ENCODE measurements at places on chromosomes 3 and 15. TPM values are rescaled to one million over a fixed set of nuclear protein-coding genes. Genes with fewer than 3 reads are reported as not detected.

Gene CPEB1
- 0.62 TPM for total RNA-seq

Gene GOLGA8R
- total RNA-seq = 4.8 TPM

GRCh38 chr3:142445816-142446254 is 2.0 kb downstream of the XRN1 start:
- DNase-seq = peak; percentile 29

GRCh38 chr3:138188013-138188730 is 1.1 kb downstream of the ARMC8 start:
- no peak for DNase-seq

DNA sequence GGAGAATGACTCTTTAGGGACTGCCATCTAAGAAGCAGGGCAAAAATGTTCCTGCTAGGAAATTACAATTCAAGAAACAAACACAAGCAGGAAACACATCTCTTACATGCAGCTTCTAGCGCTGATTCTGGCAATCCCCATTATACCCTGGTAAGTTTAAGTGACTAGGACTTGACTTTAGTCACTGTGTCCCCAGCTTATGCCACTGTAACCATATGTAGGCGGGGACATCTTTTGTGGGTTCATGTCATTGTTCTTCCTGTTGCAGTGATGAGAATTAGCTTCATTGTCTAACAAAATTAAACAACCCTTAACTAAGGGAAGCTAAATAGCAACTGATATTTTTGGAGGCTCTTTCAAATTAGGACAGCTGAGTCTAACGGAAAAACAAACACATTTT is 17.9 kb upstream of the FAM81A start:
- DNase-seq = no peak

DNA sequence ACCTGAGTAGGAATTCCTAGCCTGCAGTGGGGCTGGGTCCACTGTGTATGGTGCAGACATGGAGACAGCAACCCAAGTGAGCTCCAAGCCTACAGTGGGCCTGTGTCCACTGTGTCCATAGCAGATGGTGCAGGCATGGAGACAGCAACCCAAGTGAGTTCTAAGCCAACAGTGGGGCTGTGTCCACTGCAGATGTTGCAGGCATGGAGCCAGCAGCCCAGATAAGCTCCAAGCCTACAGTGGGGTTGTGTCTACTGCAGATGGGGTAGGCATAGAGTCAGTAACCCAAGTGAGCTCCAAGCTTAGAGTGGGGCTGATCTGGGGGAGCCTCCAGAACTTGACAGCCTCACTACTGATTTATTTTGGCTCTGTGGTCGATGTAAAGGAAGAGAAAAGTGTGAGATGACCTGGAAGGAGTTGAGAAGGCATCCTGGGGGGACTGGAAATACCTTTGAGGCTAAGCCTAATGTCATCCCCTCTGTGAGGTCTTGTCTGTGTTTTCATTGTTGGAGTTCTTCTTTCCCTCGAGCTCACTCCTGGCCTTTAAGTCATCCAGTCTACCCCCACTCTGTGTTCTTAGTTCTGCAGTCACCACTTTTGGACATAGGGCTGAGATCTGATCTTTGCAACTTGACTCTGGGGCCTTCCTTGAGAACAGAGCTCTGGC is 22.4 kb upstream of the IL16 start:
- no peak for DNase-seq

DNA sequence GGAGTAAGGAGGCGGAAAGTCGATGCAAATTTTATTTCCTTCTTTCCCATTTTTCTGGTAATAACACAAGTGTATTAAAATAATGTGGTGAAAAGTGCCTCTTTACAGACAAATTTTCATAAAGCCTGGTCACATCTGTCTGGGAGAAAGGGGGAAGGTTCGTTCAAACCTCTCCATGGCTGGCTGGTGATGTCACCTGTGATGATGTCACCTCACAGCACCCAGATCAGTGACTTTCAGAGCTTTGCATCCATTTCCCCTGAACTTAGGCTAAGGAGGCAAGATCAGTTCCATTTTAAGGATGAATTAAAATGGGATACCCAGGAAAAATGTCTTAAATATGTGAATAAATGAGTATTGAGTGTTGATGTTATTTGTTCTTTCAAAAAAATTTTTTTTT is 34.1 kb downstream of the ATP10A start:
- no peak for DNase-seq

Gene MME
- total RNA-seq = 11.2 TPM

Gene ABHD14A
- total RNA-seq = 14.0 TPM

GRCh38 chr15:81962482-81962881 is 83.3 kb downstream of the MEX3B start:
- DNase-seq = no peak

Gene CCDC66
- 53.7 TPM for total RNA-seq

DNA sequence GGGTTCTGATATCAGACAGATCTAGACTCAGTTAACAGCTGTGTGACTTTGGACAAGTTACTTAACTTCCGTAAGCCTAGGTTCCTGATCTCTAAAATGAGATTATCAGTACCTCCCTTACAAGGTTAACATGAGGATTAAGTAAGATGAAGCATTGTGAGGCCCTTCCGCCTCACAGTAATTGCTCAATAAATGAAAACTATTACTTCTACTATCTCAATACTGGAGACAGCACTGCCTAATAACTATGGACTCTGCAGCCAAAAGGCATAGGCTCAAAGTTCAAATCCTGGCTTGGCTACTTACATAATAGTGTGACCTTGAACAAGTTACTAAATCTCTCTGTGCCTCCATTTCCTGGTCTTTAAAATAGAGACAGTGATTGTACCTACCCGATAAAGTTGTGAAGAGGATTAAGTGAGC is 82.0 kb upstream of the ATP11B start:
- DNase-seq = no peak

- no peak for DNase-seq
Observed at GRCh38 chr15:101149864-101150722, 101.8 kb downstream of the CHSY1 start.

Gene LINGO1
- not detected for total RNA-seq

DNA sequence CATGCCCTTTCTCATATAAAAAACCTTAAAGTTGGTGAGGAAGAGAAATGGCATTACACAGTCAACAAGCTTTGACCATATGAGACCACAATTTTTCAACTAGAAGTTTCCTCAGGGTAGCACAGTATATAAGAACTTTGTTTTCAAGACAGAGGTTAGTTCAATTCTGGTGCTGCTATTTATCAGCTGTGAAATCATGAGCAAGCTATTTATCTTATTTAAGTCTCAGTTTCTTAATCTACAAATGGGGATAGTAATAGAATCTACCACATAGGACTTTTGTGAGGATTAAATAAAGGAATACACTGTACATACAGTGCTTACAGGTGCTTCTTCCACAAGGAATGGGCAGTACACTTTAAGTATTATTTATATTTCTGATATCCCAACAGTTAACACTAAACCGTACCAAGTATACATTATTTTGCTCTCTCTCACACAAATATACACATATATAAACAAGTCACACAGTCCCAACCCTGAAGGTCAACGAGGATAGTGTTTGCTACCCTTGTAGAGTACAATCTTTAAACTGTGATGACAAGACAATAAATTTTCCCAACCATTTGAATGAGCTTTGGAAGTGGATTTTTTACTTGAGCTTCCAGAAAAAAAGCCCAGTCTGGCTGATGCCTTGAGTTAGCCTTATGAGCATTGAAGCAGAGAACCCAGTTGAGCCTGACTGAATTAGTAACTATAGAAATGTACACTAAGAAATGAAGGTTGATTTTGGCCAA is 178.8 kb downstream of the TNIK start:
- no peak for DNase-seq

DNA sequence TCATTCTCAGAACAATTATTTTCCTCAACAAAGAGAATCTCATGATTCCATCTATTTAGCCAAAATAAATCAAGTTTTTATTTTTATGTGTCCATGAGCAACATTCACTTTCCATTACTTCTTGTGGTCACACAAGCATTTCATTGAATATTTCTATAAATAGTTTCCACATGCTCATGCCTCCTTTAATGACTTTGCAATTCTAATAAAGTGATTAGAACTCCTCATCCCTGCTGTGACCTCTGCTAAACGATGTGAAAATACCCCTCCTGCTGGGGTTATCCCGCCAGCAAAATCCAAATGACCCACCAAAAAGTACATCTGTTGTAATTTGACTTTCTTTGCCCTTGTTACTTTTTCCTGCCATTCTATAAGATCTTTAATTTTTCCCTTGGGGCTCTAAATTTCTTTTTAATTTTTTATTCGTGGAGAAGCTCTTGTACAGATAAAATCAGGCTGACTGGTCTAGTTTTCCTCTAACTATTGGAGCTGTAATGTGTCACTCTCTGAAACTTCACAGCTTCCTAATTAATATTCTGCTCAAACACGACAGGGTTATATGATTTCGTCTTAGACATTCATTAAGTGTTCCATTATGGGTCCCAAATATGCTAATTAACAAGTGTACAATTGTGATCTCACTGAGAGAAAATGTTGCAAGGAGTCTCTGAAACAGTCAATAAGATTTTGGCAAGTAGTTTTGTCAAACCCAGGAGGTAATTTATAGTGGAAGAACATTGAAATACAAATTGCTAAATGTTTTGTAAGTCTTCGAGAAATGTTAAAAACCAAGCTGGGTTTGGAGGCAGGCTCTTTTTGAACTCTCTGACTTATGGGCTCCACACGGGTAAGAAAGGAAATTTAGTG is 533.1 kb upstream of the NAALADL2 start:
- DNase-seq = no peak

GRCh38 chr3:41893977-41894376 is 67.9 kb downstream of the ULK4 start:
- DNase-seq = peak; percentile 63

Gene SMAD6
- total RNA-seq = 0.37 TPM

GRCh38 chr15:94445566-94446160 is 214.3 kb downstream of the MCTP2 start:
- no peak for DNase-seq

Gene NRG4
- total RNA-seq = not detected

DNA sequence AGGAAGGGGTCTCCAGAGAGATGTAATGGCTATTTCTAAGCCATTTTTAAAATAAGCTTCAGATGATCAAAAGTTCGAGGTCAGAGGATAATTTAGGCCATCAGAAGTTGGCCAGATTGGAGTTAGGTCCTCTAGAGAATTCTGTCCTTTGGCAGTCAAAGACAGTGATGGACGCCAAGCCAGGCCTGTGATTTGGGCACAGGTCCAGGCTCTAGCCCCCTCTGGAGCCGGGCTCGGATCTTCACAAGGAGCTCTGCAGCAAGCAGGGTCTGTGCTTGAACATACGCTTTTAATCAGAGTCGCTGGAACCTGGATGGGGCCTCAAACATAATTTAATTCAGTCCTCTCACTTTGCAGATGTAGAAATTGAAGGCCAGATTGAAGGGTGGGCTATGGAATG is 151.4 kb upstream of the BCL6 start:
- peak; percentile 2 for DNase-seq

DNA sequence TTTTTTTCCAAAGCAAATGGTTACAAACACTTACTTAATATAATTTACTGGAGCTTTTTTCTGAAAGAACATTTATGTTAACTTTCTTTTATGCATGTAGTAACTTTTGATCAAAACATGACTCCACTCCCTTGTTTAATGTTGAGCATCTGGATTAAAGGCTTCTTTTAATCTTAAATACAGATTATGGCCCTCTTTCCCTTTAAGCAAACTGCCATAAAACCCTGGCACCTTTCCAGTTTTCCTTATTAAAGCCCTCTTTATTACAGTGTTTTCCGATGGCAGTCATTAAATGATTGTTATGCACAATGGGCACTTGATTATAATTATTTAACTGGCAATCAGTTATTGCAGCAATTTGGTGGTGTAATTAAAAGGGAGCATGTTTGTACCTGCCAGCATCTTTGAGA is 167.0 kb downstream of the VGLL4 start:
- no peak for DNase-seq

GRCh38 chr3:72288955-72289691 is 504.2 kb upstream of the PROK2 start:
- DNase-seq = peak; percentile 73

GRCh38 chr15:57568299-57568698 is 23.4 kb upstream of the MYZAP start:
- DNase-seq = no peak

DNA sequence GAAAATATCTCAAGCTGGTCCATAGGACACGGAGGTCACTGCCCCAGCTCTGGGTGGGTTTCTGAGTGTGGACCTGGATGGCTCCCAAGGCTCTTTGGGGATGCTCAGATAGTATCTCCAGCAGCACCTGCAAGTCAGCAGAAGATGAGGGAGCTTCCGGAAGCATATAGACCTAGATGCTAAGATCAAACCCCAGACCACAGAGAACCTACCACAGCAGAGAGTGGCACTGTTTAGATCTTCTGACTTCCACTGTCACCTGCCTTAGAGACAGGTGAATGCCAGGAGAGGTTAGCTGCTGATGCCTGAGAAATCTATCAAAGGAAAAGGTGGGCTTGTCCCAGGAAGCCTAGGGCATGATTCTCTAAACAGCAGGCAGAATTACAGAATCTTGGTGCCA is 105.7 kb upstream of the TRPM1 start:
- DNase-seq = no peak

Gene POLQ
- 0.97 TPM for total RNA-seq

DNA sequence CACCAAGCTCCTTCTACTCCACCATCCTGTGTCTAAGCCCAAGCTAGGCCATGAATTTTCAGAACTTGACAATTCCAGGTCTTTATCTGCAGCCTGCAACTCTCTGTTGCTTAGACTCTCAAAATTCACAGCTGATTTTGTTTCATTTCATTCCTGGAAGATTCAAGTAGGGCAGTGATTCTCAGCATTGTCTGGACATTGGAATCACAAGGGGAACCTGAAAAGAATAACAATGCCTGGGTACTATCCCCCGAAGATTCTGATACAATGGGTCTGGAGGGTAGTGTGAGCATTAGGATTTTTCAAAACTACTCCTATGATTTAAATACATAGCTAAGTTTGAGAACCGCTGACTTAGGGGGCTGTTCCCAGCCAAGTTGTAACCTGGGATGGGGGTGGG is 534.7 kb upstream of the IL12A start:
- DNase-seq = no peak

- DNase-seq = no peak
Observed at GRCh38 chr3:13812034-13812471, 67.8 kb downstream of the WNT7A start.

- no peak for DNase-seq
Observed at GRCh38 chr15:67922106-67922675, 82.3 kb upstream of the RNU6-1 start.

Gene CLDN16
- not detected for total RNA-seq
